Panc1 (cell line): ENCODE measurements at places on chromosomes 11 and 22.

GRCh38 chr11:95095858-95096587 lies 6.4 kb downstream of the ENDOD1 start:
- peaks cover 13% of the 10 kb centered on the region; the same call in 1 of the 2 replicates for H3K4me1 ChIP-seq
- H3K27me3 ChIP-seq, result no peaks in the 10 kb centered on the region
- H3K4me3 ChIP-seq, result no peak overlapping the region

- no peaks in the 10 kb centered on the region for H3K4me1 ChIP-seq
- no peaks in the 10 kb centered on the region for H3K36me3 ChIP-seq
- no peak overlapping the region for H3K27ac ChIP-seq
- DNase-seq, result no peak
- no peaks in the 10 kb centered on the region; the same call in 1 of the 2 replicates for H3K27me3 ChIP-seq
These were observed 25.8 kb downstream of the GGTLC2 start for GRCh38 chr22:22670076-22670795.

DNA sequence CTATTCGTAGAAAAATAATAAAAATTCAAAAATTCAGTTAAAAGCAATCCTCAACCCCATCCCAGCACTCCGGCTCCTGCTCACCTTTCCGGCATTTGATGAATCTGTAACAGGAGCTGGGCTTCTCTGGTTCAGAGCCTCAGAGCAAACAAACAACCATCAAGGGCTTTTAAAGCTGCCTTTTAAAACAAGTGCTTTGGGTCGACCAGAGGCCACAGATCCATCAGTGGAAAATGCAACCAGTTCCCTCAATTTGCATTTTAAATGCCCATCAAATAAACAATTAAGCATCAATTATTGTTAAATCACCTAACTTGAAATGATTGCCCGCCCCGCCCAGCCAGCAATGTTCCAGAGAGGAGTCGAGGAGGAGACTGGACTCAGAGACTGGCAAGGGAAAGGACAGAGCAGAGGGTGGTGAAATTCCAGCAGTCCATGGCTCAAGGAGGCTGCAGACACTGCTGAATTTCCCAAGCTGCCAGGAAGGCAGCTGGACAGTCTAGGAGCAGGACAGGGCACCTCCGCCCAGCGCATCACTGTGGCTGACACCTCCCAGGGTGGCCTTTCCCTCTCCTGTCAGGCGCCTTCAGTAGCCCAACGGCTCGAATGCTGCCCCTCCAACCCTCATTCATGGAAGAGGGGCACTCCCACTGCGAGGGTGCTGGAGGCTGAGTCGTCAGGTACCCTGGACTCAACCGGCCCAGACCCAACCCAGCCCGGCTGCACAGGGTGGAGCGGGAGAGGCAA lies 7.5 kb downstream of the FXYD6 start:
- no peak overlapping the region for H3K4me3 ChIP-seq
- no peaks in the 10 kb centered on the region for H3K4me1 ChIP-seq
- peaks cover 15% of the 10 kb centered on the region for H3K27me3 ChIP-seq
- DNase-seq, result no peak
- H3K36me3 ChIP-seq, result no peaks in the 10 kb centered on the region

DNA sequence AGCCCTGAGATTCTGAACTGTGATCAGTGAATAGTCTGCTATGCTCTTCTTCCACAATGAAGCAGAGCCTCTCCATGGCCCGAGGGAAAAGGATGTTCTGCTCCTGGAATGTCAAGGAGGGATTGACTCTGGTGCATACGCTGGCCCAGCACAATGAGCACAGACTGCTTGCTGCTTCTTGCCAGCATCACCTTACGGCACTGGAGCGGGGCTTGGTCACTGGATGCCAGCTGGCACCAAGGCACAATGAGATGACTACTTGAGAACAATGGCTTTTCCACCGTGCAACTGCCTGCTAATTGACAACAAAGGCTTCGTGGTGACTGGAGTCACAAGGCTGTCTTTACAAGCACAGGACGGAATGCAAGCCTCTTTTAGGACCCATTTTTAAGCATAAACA lies 139.2 kb downstream of the DSCAML1 start:
- H3K4me3 ChIP-seq, result no peak overlapping the region
- H3K4me1 ChIP-seq, result no peaks in the 10 kb centered on the region
- H3K27me3 ChIP-seq, result peaks cover 8% of the 10 kb centered on the region; the same call in 1 of the 2 replicates
- no peak for DNase-seq

DNA sequence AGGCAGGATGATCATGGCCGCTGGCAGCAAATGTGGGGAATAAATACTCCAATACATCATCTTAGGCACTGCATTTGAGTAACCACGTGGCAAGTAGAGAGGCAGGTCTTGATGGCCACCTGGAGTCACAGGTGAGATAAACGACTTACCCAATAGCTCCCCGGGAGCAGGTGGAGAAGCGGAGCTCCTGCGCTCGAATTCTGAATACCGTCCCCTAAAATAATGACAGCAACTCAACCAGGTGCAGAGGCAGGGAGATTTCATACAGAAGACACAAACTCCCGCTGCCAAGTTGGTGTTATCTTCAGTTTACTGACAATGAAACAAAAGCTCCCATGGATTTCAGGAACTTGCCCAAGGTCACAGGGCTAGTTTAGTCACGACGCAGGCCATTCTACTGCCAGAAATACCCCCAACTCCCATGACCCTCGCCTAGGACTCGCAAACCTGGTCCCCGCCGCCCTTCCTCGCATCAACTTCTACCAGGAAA lies 437 bp downstream of the SLC43A3 start:
- H3K27me3 ChIP-seq, result 0 out of 2 replicates have a peak, but pooled peaks cover 6% of the 10 kb centered on the region
- H3K36me3 ChIP-seq, result no peaks in the 10 kb centered on the region
- H3K4me1 ChIP-seq, result peaks cover 8% of the 10 kb centered on the region

DNA sequence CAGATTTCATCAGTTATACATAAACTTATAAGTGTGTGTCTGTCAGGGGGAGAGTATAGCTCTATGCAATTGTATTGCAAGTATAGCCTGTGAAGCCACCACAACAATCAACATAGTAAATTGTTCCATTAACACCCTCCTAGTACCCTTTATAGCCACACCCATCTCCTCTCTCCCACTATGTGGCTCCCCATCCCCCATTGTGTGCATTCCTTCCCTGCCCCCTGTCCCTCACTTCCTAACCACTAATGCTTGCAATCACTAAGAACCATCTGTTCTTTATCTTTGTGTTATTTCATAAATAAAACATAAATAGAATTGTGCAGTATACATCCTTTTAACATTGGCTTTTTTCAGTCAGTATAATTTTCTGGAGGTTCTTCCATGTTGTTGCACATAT lies 83.1 kb upstream of the SLC5A12 start:
- H3K27me3 ChIP-seq, result no peaks in the 10 kb centered on the region
- DNase-seq, result no peak
- H3K27ac ChIP-seq, result no peak overlapping the region
- no peaks in the 10 kb centered on the region for H3K4me1 ChIP-seq
- no peaks in the 10 kb centered on the region for H3K36me3 ChIP-seq

DNA sequence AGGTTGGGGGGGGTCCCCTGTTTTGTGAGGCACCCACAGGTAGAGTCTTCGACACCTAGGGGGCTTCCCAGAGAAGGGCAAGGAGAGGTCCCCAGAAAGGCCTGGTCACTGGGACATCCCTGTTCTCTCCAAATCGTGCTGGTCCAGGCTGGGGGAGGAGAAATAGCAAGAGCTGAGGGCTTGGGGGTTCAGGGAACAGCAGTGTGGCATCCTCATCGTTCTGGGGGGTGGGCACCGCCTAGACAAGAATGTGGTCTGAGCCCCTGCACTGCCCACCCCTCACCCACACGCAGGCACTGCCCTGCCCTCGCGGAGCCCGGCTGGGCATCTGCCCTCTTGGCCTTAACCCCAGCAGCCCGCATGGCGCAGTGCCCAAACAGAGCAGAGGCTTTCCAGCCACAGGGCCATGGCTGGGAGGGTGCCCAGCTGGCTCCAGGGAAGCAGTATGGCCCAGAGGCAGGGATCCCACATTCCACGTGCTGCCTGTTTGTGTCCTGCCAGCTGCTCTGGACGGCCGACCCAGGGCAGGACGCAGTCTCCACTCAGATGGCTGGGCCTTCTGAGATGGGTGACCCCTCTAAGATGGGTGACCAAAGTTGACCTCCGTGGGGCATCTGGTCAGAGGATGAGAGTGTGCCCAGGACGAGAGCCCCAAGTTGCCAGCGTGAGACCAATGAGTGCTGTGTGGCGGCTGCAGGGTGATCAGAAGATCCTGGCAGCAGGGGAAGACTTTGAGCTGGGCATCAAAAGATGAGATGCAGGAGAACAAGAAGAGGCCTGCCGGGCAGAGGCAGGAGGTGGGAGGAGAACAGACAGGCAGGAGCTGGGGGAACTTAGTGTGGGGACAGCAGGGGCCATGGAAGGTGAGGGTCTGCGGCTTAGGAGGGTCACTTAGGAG lies 14.4 kb downstream of the SCARF2 start:
- H3K4me3 ChIP-seq, result no peak overlapping the region
- H3K27me3 ChIP-seq, result no peaks in the 10 kb centered on the region
- H3K36me3 ChIP-seq, result no peaks in the 10 kb centered on the region
- H3K27ac ChIP-seq, result no peak overlapping the region
